ENCODE measurements at places on chromosomes 6 and 20. TPM values are rescaled to one million over a fixed set of nuclear protein-coding genes. Genes with fewer than 3 reads are reported as not detected.

C6orf141 gene
- not detected for total RNA-seq

SLC26A8 gene
- not detected for total RNA-seq

BPIFB4 gene
- total RNA-seq = not detected

DNA sequence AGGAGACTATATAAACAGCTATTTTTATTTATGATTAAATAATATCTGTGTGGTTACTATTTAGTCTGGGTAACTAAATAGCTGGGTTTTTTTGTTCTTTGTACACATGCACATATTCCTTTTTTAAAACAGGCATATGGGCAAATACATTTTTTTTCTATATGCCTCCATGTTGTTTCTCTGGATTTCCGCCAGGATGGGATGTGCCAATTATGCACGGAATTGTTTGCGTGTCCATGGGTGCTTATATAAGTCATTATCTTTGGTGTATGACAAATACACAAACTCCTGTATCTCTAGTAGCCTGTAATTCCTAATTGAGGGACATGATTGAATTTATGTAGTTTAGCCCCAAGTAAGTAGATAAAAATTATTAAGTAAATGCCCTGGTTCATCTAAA lies 226.9 kb downstream of the BCKDHB start:
- DNase-seq = no peak

GRCh38 chr20:20204256-20204655 lies 151.9 kb downstream of the CFAP61 start:
- DNase-seq = no peak

GRCh38 chr20:33666293-33667244 lies at the start of gene ACTL10:
ACTL10 (plus strand) TSS chr20:33666943; CDS start chr20:33667498, 555 bp downstream.
- peak; percentile 99 for DNase-seq

- DNase-seq = no peak
These were observed 95.5 kb downstream of the F13A1 start for GRCh38 chr6:6224933-6225486.

GRCh38 chr6:25465941-25466340 lies 186.1 kb upstream of the SCGN start:
- DNase-seq = no peak

GRCh38 chr20:57909763-57910331 lies 200.0 kb upstream of the PMEPA1 start:
- no peak for DNase-seq

GRCh38 chr6:101163611-101164010 lies 229.9 kb upstream of the GRIK2 start:
- DNase-seq = no peak
